ENCODE measurements at places on chromosomes 2 and 18.

GRCh38 chr2:15198051-15198450 lies 363.1 kb downstream of the NBAS start:
- DNase-seq: no peak

GRCh38 chr2:239114616-239115265 lies 266.9 kb downstream of the TWIST2 start:
- DNase-seq: no peak

DNA sequence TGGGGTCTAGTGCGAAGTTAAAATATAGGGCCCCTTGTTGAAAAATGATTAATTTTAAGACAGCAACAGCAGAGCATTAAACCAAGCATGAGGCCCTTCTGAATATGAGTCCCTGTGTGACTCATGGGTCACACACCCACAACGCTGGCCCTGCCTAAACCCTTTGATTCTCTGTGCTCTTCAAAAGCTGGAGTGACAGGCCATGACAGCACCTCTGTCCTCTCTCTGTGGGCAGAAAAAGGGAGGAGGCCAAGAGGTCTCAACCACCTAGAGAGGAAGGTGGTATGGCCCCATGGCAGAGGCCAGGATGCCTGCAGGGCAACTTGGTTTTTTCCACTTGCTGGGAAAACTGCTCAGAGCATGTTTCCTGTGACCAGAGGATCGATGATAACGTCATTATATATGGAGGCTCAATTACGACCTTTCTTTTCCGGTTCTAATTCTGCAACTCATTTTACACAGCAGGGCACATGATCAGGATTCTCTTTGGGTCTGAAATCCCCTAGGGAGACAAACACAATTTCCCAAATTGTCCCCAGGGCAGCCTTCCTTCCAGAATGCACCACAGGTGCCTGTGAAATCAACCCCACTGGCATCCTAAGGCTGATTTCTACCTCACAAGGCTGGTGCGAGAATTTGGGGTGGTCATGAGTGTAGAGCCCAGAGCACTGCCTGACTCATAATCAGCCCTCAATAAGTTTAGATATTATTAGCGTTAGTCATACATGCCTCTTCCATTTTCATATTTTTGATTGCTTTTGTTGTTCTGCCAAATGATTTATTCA lies 102.0 kb upstream of the PPP1CB start:
- DNase-seq: no peak

- DNase-seq: no peak
Observed at GRCh38 chr2:143877876-143878530, 641.9 kb downstream of the ZEB2 start.

- no peak for DNase-seq
Observed at GRCh38 chr2:223117533-223117932, 65.5 kb downstream of the KCNE4 start.

DNA sequence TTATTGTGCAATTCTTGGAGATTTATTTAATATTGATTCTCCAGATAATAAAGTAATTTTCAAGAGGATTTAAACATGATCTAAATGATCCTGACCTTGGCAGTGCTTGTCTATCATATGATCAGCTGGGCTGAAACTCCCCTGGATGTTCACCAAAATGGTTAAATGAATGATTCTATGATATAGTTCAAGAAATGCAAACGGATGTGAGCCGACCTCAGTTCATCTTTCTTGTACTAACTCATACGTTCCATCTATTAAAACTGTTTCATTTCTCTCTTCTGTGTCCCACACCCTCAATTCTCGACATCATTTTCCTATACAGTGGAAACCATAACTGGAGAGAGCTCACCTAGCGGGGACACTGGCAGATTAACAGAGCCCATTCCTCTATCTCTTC lies 281.7 kb upstream of the CCDC68 start:
- DNase-seq: no peak

DNA sequence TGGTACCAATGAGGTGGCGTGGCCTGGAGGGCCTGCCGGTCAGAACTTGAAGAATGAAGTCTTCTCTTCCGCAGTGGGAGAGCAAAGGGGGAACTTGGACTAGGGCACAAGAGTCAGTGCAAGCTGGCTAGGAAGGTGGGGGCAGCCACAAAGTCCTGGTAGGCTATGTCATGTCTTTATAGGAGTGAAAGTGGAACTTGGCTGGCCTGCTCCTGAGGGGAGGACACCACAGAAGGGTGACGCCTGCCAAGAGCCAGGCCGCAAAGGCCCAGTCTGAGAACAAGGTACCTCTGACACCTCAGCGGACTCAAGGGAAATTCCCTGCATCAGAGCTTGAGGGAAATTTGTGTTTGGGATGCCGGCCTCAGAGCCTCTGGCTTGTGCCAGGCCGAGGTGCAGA lies 32.2 kb upstream of the MAP3K20 start:
- no peak for DNase-seq

DNA sequence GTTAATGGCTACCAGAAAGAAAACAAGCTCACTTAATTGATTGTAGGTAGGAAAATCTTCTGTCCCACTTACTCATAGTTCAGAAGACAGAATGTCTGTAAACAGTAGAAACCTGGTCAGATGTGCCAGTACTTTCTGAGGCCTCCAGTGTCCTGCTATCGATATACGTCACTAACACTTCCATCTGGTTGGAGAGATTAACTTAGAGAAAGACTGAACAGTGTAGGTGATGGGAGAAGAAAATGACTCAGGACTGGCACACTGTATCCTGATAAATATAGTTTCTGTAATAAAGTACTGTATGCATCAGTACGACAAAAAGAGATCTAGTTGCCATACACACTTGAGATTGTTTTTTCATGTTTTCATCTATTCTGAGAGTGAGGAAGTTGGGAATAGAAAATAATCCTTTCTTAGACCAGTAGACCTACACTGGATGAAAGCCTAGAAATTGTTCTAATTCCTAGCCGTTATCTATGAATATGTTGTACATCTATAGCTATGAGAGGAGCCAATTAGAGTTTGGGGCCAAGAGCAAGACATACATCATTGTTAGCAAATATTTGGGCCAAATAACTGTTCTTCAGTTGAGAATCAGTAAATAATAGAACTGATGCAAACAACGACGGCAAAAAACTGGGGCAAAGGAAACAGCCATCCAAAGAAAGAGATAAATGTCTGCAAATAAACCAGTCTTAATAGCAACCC lies 105.9 kb downstream of the NAT8 start:
- DNase-seq: no peak

GRCh38 chr18:79680100-79680879 lies 687 bp downstream of the CTDP1 start:
- no peak for DNase-seq

- DNase-seq: no peak
Observed at GRCh38 chr2:41863062-41863461, 184.8 kb upstream of the PKDCC start.

GRCh38 chr2:159219394-159219998 lies 67.0 kb downstream of the WDSUB1 start:
- DNase-seq: no peak

- DNase-seq: no peak
Observed at GRCh38 chr2:111207851-111208250, 87.1 kb downstream of the BCL2L11 start.

DNA sequence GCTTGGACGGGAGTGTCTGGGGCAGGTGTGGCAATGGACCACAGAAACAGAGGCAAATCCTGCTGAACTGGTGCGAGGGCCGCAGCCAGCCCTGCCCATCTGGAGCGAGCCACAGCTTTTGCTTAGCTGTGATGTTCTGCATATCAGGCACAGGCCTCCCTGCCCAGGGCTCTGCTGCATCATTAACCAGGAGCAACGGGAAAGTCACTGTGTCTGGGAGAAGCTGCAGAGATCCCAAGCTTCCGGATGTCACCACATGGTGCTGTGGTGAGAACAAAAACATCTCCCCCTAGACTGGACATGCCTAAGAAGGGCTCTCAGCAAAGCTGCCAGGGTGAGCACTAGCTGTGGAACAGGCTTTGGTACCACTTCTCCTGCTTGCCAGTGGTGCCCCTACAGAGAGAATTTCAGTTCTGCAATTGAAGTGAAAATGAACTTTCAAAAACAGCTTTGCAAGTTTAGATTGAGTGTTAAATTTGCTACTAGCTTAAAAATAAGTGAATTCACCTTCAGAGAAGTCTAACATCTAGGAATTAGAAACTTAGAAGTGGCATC lies 172.9 kb upstream of the MYT1L start:
- DNase-seq: no peak

DNA sequence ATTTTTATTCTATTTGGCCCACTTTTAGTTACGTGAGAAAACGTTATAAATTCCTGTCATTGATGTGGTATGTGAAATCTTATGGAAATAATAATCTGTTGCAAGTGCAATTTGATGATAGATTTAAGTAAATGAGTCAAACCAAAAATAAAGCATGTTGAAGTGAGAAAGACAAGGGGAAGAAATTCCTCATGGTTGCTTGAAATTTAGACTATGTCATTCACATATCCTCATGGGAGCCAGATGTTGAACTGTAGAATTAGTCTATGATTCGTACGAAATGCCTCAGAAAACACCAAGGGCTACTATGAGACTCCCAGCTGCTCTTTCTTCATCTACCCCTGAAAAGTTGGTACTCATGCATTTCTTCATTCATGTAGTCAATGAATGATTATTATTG lies 55.7 kb downstream of the KLHL14 start:
- DNase-seq: no peak

GRCh38 chr18:3526421-3527354 lies 76.7 kb downstream of the TGIF1 start:
- DNase-seq: peak; percentile 64

DNA sequence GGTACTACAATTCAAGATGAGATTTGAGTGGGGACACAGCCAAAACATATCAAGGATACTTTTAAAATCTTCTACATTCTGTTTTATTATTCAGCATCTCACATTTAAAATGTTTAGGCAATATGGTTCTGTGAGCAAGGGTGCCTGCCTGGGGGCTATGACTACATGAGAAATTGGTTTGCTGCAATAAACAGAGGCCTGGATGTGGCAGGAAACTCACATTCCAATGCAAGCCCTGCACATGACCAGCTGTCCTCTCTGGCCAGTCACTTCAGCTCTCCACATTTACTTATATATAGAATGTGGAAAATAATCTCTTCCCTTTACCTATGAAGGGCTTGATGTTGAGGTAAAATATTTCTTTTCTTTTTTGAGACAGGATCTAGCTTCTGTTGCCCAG lies 193.4 kb downstream of the LRRTM1 start:
- DNase-seq: no peak

- DNase-seq: no peak
Observed at GRCh38 chr2:189109921-189110397, 69.6 kb downstream of the COL5A2 start.

DNA sequence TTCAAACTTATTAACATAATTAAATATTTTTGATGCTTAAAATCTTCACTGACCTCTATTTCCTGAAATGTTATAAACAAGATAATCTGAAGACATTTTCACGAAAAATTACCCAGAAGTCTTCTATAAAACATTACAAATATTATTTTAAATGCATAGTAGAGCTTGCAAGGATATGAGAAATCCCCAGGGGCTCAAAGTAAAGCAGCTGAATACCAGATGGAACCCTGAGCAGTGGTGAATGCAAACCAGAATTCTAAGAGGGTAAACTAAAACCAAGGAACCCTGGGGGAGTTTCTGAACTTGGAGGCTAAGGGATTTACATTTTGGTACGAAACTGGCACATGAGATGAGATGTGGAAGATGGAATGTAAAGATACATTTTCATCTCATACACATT lies 83.6 kb downstream of the FSHR start:
- peak; percentile 57 for DNase-seq

DNA sequence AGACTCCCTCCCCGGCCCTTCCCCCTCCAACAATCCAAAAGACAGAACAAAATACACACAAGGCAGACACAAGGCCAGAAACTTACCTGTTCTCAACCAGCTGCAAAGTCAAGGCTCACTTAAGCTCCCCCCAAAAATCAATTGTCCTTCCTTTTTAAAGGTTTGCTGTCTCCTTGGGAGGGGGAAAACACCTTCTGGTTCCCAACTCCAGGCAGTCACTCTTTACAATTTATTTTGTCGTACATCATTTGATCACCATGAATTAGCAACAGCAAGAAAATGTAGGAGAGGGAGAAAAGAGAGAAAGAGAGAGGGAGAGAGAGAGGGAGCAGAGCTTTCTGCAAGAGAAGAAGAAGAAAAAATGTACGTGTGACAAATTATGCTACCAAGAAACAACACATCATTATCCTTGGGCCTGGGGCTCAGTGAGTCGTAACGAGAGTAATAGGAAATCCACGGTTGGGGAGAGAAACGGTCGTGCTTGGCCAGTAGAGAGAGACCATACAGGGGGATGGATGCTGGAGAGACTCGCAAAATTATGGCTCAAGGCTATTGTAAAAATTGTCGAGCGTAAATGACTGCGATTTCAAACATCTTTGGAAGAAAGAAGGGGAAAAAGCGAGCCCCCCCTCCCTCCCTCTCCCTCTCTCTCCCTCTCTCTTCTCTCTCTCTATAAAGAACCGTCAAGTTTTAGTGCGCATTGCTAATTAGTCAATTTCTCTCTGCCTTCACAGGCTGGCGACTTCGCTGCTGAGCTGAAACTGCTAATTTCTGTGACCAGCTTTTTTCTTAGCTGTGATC lies at the start of gene KLHL14:
TSS of gene KLHL14 (minus strand) at position 443 of the 801 bp plus-strand sequence. CDS start 2,432 bp downstream, outside the sequence.
- DNase-seq: no peak

GRCh38 chr18:68301441-68301840 lies 413.5 kb downstream of the TMX3 start:
- no peak for DNase-seq

DNA sequence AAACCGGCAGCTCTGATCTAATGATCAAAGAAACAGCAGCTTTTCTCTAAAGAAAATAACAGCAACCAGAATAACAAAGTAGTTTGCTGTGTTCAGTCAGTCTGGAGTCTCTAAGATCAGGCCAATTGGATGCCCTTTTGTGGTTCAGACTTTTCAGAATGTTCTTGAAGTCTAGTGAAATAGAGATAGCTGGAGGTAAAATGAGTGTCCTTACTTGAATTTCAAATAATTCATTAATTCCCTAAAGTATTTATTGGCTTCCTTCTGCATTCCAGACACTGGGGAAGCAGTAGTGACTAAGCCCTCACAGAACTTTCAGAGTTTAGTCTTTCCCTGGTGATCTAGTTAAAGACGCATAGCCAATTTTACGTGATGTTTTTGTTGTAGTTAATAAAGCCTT lies 58.7 kb downstream of the C18orf54 start:
- DNase-seq: no peak

DNA sequence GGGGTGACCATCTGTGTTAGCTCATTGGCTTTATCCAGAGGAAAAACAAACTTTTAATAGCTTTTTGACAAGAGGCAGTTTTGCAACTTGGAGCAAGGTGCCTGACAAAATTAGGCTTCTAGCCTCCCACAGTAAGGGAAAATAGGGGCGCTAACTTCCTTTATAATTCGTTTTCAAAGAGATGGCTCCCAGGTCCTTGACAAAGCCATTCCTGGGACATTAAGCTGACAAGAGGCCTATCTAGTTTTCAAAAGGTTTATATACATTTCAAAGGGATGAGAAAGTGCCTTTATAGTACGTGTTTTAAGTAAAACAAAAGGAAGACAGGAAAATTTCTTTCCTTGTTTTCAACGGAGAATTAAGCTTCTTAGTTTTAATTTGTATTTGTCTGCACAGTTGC lies 159.4 kb upstream of the GCFC2 start:
- DNase-seq: no peak
